ENCODE measurements at places on chromosomes 3 and 15.

DNA sequence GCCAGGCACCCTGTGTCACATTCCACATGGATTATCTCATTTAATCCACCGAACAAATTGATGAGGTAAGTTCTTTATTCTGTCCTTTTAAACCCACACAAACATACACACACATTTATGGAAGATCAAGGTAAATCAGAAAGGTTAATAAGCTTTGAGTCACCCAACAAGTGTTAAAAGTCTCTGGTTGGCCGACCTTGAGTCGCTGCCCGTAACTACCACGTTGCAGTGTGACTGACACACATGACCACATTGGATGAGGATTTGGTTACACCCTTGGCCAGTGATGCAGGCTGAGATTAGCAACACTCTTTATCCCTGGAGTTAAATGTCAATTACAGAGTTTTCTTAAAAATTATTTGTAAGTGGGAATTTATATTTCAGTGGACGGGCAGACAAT, 19.2 kb downstream of the FOXP1 start:
- DNase-seq = no peak

DNA sequence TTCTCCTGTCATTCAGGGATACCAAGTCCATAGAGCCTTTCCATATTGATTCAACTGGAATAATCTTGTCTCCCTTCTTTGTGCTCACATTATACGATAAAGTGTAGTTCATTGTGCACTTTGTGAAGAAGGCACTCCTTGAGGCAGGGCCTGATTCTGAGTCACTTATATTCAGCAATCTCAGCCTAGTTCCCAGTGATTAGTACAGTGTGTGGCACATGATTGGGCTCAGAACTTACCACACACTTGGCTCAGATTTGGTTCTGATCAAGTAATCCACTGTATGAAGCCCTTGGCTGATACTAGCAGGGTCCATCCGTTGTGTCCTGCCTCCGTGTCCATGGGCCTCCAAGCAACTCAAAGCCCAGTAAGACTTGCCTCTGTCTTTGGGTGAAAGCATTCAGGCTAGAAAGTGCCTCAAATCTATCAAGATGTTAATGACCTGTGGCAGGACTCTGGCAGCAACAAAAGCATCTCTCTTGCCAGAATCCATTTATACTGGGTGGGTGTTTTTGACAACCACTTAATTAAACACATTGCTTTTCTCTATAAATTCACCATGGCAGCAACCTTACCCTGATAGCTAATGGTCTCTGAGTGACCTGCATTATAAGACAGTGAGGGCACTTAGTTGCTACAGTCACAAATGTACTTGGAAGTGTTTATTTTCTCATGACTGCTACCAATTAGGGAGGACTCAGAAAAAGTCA, 51.3 kb downstream of the TPRG1 start:
- no peak for DNase-seq

DNA sequence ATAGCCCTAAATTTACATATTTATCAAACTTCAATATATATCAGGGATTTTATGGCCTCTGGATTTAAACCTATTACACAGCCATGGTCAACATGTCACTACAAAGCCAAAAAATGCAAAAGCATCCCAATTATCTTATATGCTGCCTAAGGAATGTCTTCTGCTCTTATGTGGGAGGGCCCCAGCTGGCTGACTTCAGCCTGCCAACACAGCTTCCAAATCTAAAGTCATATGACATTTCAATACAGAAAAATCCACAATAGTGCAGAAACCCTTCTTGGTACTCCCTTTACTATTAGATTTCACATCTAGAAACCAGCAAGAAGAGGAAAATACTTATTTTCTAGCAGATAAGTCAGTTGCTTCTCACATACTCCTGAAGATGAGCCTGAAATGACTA, 6.4 kb downstream of the PFN2 start:
- DNase-seq = no peak

- DNase-seq = no peak
Measured at GRCh38 chr3:88267441-88267840, 117.7 kb downstream of the C3orf38 start.

DNA sequence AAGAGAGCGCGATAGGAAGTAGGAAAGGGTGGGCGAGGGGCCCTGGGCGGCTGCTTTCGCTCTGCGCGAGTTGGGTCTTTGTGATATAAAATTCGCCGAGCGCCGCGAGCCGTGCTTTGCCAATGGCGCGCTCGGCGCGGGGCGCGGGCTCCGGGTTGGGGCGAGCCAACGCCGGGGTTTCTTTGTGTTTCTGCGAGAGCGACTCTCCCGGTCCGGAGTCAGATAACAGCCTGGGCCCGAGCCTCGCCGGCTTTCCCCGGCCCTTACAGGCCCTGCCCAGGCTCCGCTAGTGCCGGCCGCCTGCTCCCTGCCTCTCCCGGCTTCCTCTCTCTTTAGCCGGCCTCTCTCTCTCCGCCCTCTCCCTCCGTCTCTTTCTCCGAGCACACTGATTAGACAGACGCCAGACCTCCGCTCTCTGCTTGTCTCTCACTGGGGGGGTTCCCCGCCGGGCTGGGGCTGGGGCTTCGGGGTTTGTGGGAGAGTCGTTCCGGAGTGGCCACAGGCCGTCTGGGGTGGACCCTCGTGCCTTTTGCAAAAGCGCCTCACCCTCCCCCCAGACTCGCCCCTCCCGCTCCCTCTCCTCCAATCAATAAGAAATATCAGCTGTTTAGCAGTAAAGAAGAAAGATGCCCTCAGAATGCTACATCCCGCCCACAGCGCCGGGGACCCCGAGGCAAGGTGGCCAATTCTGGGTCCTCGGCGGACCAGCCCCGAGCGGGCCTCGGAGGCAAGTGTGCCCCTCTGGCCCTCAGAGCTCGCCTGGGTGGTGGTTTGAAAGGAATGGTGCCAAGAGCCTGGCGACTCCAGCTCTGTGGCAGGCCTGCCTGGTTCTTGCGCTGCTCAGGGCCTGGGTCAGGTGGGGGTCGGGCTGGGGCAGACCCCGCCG, 2.9 kb downstream of the NR2F2 start:
- no peak for DNase-seq

- DNase-seq = no peak
Measured at GRCh38 chr3:72753495-72753894, 94.8 kb downstream of the SHQ1 start.

GRCh38 chr3:128884992-128885391, 5.6 kb downstream of the ACAD9 start:
- DNase-seq = no peak

DNA sequence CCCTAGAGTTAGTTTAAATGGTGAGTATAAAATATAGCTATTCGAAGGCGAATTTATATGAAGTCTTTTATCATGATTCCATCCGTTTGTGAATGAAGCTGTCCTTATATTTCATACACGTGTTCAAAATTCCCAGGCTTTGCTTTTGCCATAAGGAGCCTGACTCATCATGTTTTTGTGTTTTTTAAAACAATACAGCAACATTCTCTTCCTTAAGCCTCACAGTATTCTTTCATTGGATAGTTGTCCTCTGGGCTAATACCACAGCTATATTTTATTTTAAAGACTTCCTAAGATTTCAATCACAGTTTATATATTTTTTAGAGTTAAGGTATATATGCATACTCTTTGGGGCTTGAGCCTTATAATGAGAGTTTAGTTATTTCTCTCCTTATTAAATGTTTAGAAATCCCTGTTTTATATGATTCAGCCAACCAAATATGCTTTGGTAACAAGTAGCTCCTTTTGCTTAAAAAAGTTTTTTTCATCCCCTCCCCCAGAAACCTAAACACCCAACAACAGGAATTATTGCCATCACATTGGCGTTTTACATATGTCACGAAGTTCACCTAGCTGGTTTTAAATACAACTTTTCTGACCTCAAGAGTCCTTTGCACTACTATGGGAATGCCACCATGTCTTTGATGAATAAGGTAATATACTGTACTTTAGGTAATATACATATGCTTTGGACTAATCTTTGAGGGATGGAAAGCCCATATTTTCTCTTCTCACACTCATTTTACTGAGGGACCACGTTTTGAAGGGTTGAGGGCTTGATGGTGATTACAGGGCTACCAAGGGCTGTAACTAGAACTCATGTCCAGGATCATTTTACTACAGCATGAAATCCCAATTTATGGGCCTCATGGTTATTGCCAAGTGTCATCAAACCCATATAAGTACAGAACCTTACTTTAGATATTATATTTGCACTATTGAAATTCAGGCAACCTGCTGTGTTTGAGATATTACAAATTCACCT, 28.5 kb downstream of the ST3GAL6 start:
- DNase-seq = no peak

DNA sequence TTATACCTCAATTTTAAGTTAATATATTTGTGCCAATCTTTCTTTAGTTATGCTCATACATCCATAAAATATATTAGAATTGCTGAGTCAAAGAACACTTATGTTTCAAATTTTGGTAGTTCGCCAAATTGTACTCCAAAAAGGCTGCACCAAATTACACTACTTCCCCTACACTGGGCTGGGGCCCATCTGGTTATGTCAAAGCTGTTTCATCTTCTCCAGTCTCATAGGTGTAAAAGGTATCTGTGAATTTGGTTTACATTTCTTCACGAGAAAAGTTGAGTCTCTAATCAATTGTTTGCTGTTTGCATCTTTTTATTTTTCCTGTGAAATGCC, 706 bp downstream of the FSIP1 start:
- no peak for DNase-seq

- no peak for DNase-seq
Measured at GRCh38 chr3:117408811-117409210, 699.2 kb downstream of the TUSC7 start.
